Stimulated activated CD4-positive, alpha-beta T cell treated with anti-CD3 and anti-CD28 coated beads, Interleukin-1b, Interleukin-23, amount 100 ng/mL, for 24 hours (primary cell): ENCODE measurements at places on chromosomes 4 and X.

DNA sequence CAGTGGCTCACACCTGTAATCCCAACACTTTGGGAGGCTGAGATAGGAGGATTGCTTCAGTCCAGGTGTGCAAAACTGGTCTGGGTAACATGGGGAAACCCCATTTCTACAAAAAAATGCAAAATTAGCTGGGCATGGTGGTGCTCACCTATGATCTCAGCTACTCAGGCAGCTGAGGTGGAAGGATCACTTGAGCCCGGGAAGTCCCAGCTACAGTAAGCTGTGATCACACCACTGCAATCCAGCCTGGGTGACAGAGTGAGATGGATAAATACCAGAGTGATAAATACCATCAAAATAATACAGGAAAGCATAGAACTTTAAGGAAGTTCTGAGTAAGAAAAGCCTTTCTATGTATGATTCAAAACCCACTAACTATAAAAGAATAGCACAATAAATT, 52.8 kb downstream of the LRBA start:
- DNase-seq, result no peak

DNA sequence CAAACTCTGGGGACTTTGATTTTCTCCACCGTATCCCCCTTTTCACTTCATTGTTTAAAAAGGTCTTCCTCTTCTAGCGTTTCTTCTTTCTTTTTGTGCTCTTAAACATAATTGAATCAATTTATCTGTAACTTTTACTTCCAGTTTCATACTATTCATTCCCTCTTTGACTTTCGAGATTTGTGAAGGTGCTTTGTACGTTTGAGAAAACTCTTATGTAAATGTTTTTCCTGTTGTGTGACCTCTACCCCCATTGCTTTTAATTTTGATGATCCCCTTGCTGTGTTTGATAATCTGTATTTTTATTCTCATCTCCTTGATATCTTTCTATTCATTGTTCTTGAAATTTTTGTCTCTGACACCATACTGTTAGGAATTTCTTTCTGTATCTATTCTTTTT, 4.8 kb downstream of the USP38 start:
- no peak for DNase-seq

DNA sequence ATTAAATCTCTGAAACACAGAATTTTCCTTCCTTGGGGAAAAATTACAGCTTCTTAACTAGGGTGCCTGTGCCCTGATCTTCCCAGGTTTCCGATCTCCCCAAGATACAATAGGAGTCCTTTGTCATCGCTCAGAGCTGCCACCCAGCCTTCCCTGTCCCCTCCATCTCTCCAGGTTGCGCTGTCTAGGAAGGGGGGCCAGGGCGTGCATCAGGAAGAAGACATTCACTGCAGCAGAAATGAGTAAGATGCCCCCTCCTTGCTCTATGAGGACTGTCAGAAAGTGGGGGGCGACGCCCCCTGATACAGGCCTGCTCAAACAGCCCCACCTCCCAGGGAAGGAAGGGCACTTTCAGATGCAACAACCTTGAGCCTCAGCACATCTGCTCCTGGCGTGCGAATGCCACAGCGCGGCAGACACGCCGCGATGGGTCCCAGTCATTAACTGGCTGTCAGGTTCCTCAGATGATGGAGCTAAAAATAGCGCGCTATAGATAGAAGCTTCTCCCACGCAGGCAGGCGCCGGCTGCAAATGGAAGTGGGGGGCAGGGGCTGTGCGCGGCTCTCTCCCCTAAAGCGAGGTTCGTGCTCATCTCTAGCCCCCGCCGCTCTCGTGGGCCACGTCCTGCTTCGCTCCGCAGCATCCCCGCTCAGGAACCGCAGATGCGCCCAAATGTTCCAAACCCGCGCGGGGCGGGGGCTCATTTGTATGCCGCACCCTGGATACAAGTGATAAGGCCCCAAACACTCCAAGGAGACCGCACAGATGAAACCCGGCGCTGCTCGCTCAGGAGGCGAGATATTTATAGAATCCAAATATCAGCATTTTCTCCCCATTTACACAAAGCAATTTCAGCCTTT, 57.6 kb upstream of the LGI2 start:
- no peak for DNase-seq

DNA sequence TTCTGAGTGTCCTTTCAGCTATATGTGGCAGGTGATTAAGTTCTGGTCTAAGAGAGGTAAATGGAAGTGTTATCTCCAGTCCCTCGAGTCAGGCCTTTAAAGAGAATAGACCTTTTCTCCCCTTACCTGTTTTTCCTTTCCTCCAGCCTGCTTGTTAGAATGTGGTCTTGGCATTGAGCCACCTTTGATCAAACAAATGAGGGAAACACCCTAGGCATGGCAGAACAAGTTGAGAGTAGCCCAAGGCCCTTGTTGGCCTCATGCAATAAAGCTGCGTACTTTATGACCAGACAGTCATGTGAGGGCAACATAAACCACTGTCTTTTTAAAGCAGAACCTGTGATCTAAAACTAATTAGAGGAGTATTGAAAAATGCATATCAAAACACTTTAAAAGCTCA, 13.2 kb upstream of the IL13RA2 start:
- DNase-seq, result no peak

- DNase-seq, result no peak
These were observed 70.9 kb downstream of the INTS12 start for GRCh38 chr4:105637408-105638176.

GRCh38 chrX:30301963-30302362, 7.2 kb downstream of the NR0B1 start:
- no peak for DNase-seq

DNA sequence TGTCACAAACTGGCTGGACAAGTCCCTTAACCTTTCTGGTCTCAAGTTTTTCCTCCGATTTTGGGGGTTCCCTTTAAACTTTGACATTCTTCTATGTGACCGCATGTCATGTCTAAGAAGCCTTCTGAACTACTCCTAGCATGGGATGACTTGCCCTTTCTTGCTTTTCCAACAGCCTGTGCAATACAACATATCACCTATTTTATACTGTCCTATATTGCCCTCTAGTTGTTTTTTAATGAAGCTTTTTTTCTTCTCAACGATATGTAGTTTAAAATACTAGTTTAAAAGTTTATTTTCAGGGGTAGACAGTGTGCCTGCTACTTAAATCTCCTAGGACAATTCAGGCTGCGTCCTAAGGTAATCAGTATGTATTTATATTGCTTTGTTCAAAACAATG, 1.0 kb upstream of the IGBP1 start:
- no peak for DNase-seq

DNA sequence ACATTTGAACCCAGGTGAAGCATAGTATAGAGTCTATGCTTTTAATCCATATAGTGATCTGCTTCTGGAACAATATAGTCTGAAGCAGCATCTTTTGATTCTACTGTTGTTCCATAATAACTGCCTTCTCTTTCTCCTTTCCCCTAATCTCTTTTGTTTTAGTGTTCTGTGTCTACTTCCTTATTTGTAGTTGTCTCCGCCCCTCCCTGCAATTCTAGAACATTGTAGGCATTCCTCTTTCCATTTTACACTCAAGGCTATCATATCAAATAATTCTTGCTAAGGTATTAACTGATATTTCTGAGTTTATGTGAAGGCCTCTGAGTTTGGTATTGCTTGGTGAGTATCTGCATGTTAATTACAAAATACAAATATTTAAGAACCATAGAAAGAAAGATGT, 11.6 kb downstream of the BLTP1 start:
- DNase-seq, result no peak

DNA sequence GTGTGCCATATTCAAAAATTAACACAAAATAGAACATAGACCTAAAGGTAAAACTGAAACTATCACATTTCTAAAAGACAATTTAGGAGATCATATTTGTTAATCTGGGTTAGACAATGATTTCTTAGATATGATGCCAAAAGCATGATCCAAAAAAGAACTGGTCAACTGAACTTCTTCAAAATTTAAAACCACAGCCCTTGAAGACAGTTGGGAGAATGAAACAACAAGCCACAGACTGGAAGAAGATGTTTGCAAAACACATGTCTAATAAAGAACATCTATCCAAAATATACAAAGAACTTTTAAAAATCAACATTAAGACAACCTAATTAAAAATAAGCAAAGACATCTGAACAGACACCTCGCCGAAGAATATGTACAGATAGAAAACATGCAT, 19.5 kb downstream of the COMMD8 start:
- DNase-seq, result no peak

DNA sequence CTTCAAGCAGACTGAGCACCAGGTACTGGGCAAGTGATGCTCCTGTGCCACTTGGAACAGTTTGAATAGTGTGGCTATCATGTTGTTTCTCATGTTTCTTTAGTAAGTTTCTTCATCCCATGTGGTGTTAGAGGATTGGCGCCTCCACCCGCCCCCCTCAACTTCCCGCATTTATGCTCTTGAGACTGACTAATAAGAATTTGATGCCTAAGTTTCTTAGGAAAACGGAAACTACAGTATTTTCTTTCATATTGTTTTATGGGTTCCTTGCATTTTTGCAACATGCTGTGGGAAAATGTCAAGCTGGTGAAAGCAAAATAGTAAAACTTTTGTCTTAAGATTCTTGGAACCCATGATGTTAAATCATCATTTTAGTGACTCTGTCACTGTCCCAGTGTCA, 101.2 kb upstream of the SLC4A4 start:
- DNase-seq, result no peak

DNA sequence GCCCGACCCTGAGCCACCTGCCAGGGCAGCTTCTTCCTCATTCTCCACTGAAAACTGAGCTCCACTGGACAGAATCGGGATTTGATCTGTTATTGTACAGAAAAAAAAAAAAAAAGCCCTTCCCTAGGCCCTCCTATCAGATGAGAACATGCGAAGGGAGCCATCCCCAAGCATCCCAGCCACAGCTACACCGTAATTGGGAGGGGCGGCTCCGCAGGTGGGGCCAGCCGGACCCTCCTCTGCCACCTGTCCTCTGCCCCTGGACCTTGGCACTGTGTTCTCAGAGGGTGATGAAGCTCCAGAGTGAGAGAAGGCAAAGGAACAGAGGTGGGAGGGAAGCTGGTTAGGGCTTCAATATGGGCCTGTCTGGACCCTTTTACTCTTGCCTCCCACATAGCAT, 240.0 kb upstream of the PSAPL1 start:
- DNase-seq, result no peak

- DNase-seq, result no peak
These were observed 232.3 kb downstream of the PABPC4L start for GRCh38 chr4:133969202-133969848.

GRCh38 chrX:21661316-21661715, 3.2 kb upstream of the KLHL34 start:
- DNase-seq, result no peak

GRCh38 chr4:108619372-108620100, 840 bp upstream of the RPL34 start:
- DNase-seq, result no peak

DNA sequence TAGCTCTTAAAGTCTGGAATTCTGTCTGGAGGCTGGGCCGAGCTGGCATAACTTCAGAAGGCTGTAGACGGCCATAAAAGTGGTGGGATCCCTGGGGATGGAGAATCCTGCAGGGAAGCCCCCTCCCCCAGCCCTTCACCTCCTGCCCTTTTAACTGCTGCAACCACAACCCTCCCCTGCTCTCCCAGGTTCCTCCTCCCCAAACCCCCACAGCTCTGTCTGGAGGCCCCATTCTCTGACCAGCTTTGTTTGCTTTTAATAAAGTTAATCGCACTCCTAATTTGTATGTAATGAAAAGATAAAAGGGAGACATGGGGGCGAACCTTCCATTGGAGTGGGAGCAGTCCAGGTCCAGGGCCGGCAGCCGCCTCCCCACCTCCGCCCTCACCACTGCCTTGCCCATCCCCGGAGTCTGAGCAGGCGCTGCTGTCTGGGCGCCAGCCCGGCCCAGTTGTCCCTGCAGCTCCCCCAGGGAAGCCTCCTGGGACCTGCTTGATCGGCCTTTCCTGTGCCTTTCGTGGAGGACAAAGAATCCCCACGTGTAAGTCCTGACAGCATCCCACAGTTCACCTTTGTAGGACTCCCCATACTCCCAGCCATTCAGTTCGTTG, 84.3 kb downstream of the PJA1 start:
- DNase-seq, result no peak

- no peak for DNase-seq
These were observed 1901.3 kb upstream of the TENM3 start for GRCh38 chr4:180341926-180342325.

DNA sequence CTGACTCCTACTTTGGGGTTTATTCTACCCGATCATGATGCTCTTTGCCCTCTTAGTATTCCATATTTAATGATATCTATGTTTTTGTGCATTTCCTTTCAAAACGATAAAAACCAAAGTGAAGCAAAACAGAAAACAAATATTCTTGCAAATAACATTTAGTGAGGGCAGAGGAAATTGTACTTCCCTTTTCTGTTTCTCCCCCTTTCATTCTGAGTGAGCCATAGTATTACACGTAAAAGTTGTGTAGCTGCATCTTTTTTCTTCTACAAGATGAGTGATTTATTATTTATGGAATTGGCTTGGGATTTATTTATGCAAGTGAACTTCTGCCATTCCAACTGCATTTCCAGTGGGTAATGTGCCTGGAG, 109.9 kb downstream of the AFF2 start:
- no peak for DNase-seq

DNA sequence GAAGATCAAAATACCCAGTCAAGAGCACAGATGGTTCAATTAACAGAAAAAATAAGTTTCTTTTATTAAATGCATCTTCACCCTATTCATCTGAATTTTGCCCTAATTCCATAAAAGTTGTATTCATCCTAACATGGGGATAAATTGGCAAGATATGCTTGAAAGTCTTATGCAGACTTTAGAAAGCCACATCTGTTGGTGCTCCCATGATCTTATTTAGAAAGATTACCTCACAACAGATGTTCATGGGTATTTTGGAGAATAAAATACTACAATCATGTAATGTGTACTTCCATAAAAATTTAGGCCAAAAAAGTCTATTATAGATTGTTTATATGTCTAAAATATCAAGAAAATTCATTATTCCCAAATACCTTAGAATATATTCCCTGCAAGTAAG, 510.3 kb downstream of the TECRL start:
- DNase-seq, result no peak

DNA sequence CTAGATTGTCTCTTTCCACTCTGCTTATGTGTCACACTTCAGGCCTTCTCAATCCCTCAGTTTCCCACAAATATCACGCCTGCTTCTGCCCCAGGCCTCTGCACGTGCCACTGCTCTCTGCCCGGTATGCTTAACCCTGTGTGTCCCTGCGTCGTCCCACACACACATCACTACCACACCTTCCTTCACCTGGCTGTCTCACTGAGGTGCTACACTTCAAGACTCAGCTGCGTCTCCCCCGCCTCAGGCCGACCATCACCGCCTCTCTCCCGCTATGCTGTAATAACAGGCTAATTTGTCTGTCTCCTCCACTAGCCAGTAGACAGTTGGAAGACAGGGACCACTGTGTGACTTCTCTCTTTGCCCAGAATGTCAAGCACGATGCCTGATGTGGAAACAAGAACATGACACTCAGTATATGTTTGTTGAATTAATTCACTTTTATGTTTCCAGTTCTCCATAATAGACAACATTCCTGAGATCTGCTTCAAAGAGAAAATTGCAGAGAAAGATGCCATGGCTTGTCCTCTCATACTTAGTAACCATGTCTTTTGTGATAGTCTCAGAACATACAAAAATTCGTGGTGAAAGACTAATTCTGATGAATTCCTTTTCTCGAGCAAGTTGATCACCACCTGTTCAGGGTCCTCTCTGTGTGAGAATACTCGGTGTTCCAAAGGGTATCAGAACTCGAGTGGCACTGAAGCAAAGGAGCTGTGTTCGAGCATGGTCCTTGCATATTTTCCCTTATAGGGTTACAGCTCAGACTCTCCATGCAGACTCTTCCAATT, 54.2 kb downstream of the AFAP1 start:
- no peak for DNase-seq
